ENCODE measurements at places on chromosomes 1 and 21. TPM values are rescaled to one million over a fixed set of nuclear protein-coding genes. Genes with fewer than 3 reads are reported as not detected.

Gene ST6GALNAC3
- 24.7 TPM for total RNA-seq

Gene PLD5
- total RNA-seq: 2.6 TPM

Gene LRIG2
- total RNA-seq: 17.7 TPM

Gene SPATA6
- 23.5 TPM for total RNA-seq

DNA sequence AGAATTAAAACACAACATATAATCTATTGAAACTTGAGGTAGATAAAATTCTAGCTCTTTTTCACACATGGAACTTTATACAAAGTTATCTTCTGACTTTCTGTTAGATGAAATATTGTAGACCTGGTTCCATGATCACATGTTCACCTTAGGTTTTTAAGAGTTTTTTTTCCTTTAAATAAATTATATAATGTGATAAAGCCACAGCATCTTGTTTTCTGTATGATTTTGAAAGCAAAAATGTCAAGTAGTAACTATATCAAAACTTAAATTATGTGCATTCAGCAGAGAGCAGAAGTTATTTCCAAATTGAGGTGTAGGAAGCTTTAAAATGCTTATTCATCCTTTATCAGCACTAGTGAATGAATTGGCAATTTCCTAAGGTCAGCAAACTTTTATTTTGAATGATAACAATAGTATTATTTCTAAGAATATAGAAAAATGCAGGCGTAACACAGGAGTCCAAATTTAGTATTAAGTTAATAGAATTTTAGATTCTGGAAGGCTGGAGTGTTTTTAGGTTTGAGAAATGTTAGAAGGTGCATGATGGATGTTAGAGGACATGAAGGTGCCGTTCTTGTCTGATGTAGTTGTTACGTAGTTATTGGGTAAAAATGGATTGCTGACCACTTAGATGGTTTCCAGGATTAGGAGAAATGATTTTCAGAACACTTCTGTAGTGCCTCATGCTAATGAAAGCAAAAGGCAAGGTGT is 17.5 kb downstream of the BACH1 start:
- H3K27me3 ChIP-seq: no peaks in the 10 kb centered on the region
- H3K36me3 ChIP-seq: peaks cover 39% of the 10 kb centered on the region
- H3K4me3 ChIP-seq: no peak overlapping the region
- peaks cover 30% of the 10 kb centered on the region for H3K4me1 ChIP-seq

- H3K27me3 ChIP-seq: peaks cover 23% of the 10 kb centered on the region
- H3K27ac ChIP-seq: no peak overlapping the region
- no peaks in the 10 kb centered on the region for H3K4me1 ChIP-seq
- no peak for DNase-seq
- no peaks in the 10 kb centered on the region for H3K36me3 ChIP-seq
Measured at GRCh38 chr1:33624991-33625870, 152.8 kb downstream of the ZSCAN20 start.

DNA sequence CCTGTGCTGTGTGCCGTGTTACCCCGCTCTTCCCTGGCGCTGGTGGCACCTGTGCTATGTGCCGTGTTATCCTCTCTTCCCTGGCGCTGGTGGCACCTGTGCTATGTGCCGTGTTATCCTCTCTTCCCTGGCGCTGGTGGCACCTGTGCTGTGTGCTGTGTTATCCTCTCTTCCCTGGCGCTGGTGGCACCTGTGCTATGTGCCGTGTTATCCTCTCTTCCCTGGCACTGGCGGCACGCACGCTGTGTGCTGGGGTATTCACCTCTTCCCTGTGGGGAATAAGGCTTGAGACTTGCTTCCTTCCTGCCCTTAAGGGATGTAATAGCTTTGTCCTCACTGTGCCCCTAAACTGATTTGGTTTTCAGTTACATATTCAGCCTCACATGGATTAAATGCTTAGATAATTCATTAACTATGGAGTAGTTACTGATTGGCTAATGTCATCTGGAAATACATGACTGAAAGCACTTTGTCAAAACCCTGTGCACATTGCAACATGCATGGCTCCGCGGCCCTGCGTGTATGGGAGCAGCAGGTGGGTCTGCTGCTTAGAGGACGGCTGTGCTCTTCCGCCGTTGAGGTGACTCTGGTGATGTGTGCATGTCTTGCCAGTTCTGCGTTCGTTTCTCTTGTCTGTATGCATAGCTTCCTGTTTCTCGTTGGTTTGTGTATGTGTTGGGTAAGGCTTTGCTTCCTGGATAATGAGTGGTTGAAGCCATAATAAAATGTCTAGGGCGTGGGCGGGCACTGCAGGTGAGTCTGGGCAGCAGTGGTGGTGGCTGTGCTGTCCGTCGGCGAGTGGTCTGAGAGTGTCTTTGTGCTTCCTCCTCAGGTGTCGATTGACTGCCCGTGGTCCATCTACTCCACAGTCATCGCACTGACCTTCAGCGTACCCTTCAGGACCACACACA is 17.9 kb upstream of the PWP2 start:
- H3K27ac ChIP-seq: peak overlapping the region; percentile 58
- peaks cover 16% of the 10 kb centered on the region for H3K36me3 ChIP-seq
- H3K4me3 ChIP-seq: no peak overlapping the region

DNA sequence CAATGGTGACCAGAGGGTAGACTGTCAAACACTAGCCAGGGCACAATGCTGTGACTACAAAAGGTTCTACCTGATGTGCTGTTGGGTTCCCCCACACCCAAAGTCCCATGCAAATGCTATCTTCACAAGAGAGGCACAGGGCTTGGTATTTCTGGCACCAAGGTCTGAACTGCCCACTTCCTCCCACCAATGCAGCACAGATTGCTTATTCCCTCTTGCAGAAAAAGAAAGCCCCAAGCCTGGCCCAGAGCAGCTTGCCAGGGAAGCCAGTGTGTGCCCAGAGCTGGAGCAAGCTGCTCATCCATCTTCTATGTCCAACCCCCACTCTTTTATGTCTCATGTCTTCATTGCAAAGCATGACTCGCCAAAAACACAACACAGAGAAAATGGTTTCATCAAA is 149.4 kb upstream of the CAMK1G start:
- peak overlapping the region; percentile 95 for H3K27ac ChIP-seq
- H3K4me3 ChIP-seq: peak overlapping the region; percentile 70
- peaks cover 40% of the 10 kb centered on the region for H3K4me1 ChIP-seq
- peaks cover 12% of the 10 kb centered on the region for H3K36me3 ChIP-seq
- DNase-seq: no peak

- H3K27me3 ChIP-seq: peaks cover 17% of the 10 kb centered on the region
- H3K36me3 ChIP-seq: no peaks in the 10 kb centered on the region
- H3K4me3 ChIP-seq: no peak overlapping the region
- H3K27ac ChIP-seq: no peak overlapping the region
- peaks cover 38% of the 10 kb centered on the region for H3K4me1 ChIP-seq
Measured at GRCh38 chr1:245583081-245583480, 428.3 kb downstream of the KIF26B start.

- H3K36me3 ChIP-seq: peaks cover 12% of the 10 kb centered on the region
- H3K4me1 ChIP-seq: no peaks in the 10 kb centered on the region
- no peak overlapping the region for H3K27ac ChIP-seq
- peaks cover 18% of the 10 kb centered on the region for H3K27me3 ChIP-seq
Measured at GRCh38 chr1:213996320-213997037, 8.7 kb downstream of the PROX1 start.

DNA sequence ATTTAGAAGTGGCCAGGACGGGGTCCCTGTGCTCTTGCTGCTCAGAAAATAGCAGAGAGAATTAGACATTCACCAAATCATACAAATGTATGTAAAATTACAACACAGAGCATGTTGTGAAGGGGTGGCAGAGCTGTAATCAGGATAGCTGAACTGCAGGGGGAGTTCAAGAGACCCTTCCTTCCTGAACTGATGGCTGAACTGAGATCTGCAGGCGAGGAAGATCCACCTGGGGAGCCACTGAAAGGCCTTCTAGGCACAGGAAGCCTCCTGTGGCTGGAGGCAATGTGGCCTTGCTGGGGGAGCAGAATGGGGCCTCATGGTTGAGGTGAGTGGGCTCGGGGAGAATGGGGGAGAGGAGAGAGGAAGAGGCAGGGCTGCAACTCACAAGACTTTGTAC is 216.5 kb downstream of the PRDM2 start:
- no peak overlapping the region for H3K27ac ChIP-seq
- no peaks in the 10 kb centered on the region for H3K36me3 ChIP-seq
- no peak overlapping the region for H3K4me3 ChIP-seq
- peaks cover 9% of the 10 kb centered on the region for H3K27me3 ChIP-seq
- no peaks in the 10 kb centered on the region for H3K4me1 ChIP-seq
- DNase-seq: no peak

GRCh38 chr1:214861615-214862014 is 220.9 kb upstream of the KCNK2 start:
- no peaks in the 10 kb centered on the region for H3K27me3 ChIP-seq
- no peaks in the 10 kb centered on the region for H3K36me3 ChIP-seq
- H3K4me1 ChIP-seq: no peaks in the 10 kb centered on the region
- DNase-seq: no peak

DNA sequence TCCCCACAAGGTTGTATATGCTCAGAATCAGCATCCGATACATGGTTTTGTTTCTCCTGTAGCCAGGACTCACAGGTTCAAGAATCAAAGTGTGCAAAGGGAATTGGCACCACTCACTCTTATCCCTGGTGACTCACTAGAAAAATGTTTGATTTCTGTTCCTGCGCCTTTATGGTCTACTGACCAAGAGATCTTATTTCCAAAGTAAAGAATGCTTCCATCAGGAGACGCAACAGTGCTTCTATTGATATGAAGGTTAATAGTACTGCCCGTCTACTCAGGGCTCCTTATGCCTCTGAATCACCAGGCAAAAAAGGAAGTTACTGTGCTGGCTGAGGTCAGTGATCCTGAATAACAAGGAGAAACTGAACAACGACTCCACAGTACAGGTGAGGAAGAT is 1392.0 kb upstream of the PRMT6 start:
- H3K27ac ChIP-seq: no peak overlapping the region
- H3K4me3 ChIP-seq: no peak overlapping the region

DNA sequence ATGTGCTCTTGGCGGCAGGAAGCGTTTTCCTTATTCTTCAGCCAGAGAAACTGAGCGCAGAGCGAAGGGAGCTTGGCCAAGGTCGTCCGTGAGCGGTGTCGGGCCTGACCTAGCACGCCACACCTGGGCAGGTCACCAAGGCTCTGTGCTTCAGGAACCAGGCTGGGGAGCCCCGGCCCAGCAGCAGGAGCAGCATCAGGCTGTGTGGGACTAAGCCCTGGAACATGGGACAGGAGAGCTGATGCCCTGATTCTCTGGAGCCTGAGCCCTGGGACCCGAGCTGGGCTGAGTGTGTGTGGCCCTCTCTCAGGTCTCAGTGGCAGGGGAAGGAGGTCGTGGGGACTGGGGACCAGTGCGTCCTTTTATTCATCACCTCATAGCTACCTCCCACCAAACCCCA is 65.2 kb upstream of the ABCG1 start:
- no peak overlapping the region for H3K4me3 ChIP-seq
- no peaks in the 10 kb centered on the region for H3K36me3 ChIP-seq
- DNase-seq: no peak
- peaks cover 29% of the 10 kb centered on the region for H3K4me1 ChIP-seq
- H3K27me3 ChIP-seq: no peaks in the 10 kb centered on the region
- no peak overlapping the region for H3K27ac ChIP-seq

DNA sequence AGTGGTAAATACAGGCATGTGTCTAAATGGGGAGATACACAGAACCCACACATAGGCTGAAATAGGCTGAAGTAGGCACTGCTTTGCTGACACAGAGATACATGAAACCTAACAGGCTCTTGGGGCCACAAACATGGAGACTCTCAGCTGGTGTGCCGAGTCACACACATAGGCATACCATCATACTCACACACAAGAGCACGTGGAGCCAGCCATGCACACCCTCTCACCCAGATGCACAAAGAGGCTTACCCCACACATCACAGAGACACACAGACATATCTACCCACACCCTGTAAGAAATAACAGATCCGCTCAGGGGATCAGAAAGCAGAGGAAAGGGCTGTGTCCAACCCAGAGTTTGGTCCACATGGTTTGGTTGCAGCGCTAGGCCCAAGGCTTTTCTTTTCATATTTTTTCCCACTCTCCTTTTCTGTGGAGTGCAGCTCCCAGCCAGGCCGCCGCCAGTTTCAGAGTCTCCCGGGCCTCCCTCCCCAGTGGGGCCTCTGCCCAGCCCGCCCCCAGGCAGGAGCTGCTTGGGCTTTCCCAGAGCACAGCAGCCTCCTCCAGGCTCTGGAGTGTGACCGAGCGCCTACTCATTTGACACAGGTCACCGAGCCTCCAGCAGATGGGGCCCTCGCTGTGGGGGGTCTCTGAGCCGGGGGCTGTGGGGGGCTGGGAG is 3.9 kb upstream of the POU3F1 start:
- H3K27me3 ChIP-seq: peaks cover 73% of the 10 kb centered on the region
- H3K27ac ChIP-seq: no peak overlapping the region
- no peaks in the 10 kb centered on the region for H3K36me3 ChIP-seq
- H3K4me3 ChIP-seq: peak overlapping the region; percentile 34

GRCh38 chr1:236872075-236872666 is 77.1 kb downstream of the MTR start:
- DNase-seq: no peak
- peaks cover 36% of the 10 kb centered on the region for H3K36me3 ChIP-seq
- no peak overlapping the region for H3K27ac ChIP-seq
- no peaks in the 10 kb centered on the region for H3K4me1 ChIP-seq
- H3K4me3 ChIP-seq: no peak overlapping the region

- DNase-seq: no peak
- no peaks in the 10 kb centered on the region for H3K4me1 ChIP-seq
- H3K27ac ChIP-seq: no peak overlapping the region
- H3K27me3 ChIP-seq: peaks cover 52% of the 10 kb centered on the region
- H3K36me3 ChIP-seq: no peaks in the 10 kb centered on the region
- H3K4me3 ChIP-seq: no peak overlapping the region
Measured at GRCh38 chr1:231165371-231165770, 3.5 kb downstream of the TRIM67 start.

- H3K27ac ChIP-seq: no peak overlapping the region
- no peak for DNase-seq
- H3K4me1 ChIP-seq: no peaks in the 10 kb centered on the region
- no peak overlapping the region for H3K4me3 ChIP-seq
- peaks cover 30% of the 10 kb centered on the region for H3K27me3 ChIP-seq
- H3K36me3 ChIP-seq: no peaks in the 10 kb centered on the region
Measured at GRCh38 chr1:110786802-110787327, 86.1 kb upstream of the CD53 start.

- no peaks in the 10 kb centered on the region for H3K4me1 ChIP-seq
- H3K27me3 ChIP-seq: no peaks in the 10 kb centered on the region
- H3K36me3 ChIP-seq: no peaks in the 10 kb centered on the region
- H3K27ac ChIP-seq: no peak overlapping the region
Measured at GRCh38 chr21:29914326-29914725, 25.5 kb downstream of the GRIK1 start.

- H3K36me3 ChIP-seq: no peaks in the 10 kb centered on the region
- H3K27me3 ChIP-seq: peaks cover 5% of the 10 kb centered on the region
- no peaks in the 10 kb centered on the region for H3K4me1 ChIP-seq
- no peak for DNase-seq
- H3K27ac ChIP-seq: no peak overlapping the region
- H3K4me3 ChIP-seq: no peak overlapping the region
Measured at GRCh38 chr21:42377211-42377950, 11.0 kb upstream of the TFF1 start.

GRCh38 chr1:77281491-77282186 is at the start of gene AK5:
AK5 (plus strand) TSS chr1:77282019; CDS start chr1:77282314, 295 bp downstream.
- H3K27ac ChIP-seq: no peak within 1 kb of the TSS
- H3K4me3 ChIP-seq: peak within 1 kb of the TSS; percentile 80
- H3K4me1 ChIP-seq: no peaks in the 10 kb centered on the region
